ENCODE measurements at places on chromosomes 7 and 10.

DNA sequence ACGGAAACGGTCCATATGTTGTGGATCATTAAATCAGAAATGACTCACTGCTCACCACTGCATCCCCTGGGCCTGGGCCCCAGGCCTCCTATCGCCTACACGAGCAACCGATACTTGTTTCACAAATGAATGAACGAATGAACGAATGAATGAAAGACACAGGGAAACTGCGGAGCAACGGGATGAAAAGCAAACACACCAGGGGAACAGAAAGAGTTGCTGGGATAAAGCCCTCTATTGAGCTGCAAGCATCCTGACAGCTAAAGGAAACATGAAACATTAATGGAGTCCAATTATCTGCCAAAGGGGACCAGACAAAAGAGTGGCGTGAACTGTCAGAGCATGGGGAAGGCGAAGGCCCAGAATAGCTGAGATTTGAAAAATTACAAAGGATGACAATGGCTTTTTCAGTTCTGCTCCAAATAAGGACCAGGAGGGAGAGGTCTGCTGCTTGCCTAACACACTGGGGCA lies 92.1 kb downstream of the GRB10 start:
- DNase-seq = no peak

- DNase-seq = no peak
Observed at GRCh38 chr7:120993553-120994191, 5.2 kb downstream of the CPED1 start.

DNA sequence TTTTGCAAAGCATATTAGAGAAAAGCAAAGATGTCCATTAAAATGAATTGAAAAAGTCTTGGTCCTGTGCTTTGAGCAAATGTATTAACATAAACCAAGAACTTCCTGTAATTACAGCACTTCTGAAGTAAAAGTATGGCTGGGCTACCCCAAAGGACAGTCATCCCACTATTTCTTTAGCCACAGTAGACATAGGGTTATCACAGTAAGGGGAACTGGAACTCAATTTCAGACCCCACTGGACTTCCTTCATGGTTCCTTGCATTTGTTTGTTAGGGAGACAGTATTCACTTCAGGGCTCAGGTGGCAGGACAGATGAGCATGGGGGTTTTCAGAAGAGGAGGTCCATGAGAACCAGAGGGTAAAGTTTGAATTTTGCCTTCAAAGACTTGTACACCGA lies 203.1 kb upstream of the PDE1C start:
- DNase-seq = no peak

- peak; percentile 53 for DNase-seq
Observed at GRCh38 chr10:11684717-11685645, 57.2 kb upstream of the ECHDC3 start.

GRCh38 chr7:142131439-142132185 lies 20.1 kb downstream of the MGAM2 start:
- DNase-seq = no peak

DNA sequence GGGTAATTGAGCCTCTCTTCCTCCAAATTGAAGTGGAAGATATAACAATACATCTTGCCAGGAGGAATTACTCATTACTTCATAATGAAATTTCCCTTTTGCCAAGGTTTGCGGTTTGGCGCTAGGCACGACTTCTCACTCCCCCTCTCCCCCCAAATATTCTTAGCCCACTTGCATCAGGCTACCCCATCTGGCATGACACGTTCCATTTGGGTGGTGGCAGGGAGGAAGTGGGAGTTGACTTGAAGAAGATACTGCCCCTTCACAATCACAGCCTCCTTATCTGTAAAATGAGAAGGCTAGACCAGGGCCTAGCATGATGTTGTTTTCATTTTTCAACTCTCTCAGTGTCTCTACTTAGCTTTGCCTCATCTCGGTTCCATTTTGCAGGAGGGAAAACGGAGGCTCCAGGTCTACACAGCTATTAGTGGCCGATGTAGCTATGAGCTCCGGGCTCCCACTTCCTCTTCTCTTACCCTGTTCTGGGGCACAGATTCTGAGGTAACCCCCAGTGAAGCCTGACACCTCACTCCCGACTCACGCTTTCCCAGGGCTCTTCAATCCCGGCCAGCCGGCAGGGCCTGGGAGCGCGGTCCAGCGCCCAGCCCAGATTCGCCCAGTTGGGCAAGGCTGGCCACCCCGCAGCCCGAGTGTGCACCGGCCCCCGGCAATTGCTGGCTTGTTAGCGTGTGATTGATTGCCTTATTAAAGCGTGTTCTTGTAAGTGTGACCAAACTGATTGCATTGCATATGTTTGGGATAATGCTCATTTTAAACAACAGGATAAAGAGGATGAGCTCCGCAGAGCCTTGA lies 6.5 kb downstream of the EVX1 start:
- DNase-seq = no peak

GRCh38 chr10:103804871-103805270 lies 50.5 kb downstream of the SH3PXD2A start:
- no peak for DNase-seq

GRCh38 chr7:44154703-44155102 lies 13.6 kb upstream of the MYL7 start:
- no peak for DNase-seq

GRCh38 chr7:36639826-36640225 lies 84.5 kb downstream of the AOAH start:
- DNase-seq = peak; percentile 59

DNA sequence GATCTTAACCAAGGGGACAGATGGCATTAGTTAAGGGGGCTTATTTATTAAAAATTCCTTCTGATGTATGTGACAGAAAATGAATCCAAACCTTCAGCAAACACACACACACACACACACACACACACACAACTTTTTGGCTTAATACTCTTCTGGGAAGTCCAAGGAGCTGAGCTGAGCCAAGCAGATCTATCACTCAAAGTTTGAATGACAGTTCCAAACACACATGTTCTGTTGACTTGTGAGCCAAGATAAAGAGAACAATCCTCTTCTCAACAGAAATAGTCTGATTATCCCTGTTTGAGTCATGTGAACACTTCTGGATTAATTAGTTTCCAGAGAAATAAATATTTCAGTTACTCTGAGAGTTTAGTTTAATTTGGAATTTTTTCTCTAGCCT lies 31.5 kb downstream of the KBTBD2 start:
- DNase-seq = no peak

- no peak for DNase-seq
Observed at GRCh38 chr10:48287417-48288391, 13.2 kb upstream of the FRMPD2 start.

GRCh38 chr7:120991161-120991560 lies 2.6 kb downstream of the CPED1 start:
- DNase-seq = no peak

- no peak for DNase-seq
Observed at GRCh38 chr10:71260622-71261325, 48.4 kb downstream of the UNC5B start.

GRCh38 chr7:43480581-43480980 lies 102.3 kb upstream of the STK17A start:
- DNase-seq = no peak

DNA sequence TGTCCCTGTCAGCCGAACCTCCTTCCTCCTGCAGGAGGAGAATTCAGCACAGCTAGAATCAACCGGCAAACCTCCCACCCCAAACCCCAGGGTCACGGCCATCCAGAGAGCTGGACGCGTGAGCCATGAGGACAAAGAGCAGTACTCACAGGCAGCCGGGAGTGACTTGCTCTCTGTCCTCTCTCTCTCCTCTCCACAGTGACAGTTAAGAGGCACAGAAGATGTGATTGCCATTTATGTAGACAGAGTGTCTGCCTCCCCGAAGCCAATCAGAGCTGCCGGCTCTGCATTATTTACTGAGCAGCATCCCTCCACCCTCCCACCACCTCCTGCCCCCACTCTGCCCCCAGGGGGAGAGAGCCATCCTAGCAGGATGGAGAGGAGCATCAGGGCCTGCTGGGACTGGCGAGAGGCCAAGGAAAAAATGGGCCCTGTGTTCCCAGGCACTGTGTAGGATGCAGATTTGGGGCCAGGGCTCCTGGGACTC lies 4.3 kb downstream of the DDC start:
- no peak for DNase-seq

DNA sequence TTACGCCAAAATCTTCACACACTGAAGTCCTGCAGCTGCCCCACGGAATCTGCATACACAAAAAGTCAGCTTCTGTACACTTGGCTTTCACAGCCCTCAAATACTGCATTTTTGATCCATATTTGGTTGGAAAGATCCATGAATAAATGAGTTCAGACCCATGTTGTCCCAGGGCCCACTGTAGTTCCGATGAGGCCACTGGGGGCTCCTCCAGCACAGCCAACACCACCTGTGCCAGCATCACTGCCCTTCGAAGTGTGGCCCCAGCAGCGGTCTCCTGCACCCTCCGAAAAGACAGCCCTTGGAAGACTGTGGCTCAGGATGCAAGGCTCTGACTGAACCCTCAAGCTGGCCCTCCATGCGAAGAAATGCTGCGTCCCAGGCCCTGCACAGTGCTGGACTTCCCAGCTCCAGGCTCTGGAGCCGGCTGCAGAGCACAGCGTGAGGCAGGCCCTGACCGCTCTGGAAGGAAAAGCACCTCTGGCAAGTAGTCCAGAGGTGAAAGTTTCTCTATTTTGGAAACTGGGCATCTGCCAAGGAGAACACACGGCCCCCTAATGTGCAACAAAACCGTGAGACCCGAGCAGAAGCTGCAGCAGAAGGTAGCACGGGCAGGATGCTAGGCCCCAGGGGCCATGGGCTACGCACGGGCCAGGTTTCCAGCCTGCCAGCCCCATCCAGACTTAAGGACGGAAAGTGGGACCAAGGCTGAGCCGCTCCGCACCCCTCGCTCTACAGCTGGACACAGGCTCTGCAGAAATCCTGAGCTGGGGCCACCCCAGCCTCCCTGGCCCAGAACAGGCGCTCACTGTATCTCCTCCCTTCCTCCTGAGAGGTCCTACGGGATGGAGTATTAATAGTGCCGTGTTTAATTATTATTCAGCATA lies 62.6 kb downstream of the PTPRN2 start:
- DNase-seq = no peak

DNA sequence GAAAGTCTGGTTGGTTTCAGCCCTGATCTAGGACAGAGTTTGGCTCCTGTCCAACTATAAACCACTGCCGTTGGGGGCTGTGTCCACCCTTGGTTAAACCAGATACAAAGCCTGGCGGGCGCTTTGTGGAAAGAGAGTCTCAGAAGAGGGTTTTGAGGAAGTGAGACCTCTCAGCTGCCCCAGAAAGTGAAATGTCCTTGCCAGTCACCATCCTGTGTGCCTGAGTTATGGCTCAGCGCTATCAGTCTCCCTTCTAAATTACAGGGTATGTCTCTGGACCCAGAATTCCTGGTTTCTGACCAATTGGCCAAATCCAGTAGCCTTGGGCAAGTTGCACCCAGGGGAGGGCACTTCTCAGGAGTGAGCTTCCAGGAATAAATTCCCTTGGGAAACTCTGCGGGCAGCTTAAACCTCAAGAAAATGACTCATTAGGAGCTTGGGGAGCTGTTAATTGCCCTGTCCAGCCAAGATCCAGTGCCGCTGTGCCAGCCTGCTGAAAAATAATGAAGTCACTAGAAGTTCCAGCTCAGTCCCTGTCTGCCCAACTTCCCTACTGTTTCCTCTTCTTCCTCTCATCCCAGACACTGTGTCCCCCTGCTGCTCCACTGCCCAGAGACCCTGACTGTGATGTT lies 66.7 kb upstream of the PDZD8 start:
- DNase-seq = no peak

GRCh38 chr10:91589015-91589657 lies 43.7 kb downstream of the PPP1R3C start:
- no peak for DNase-seq

DNA sequence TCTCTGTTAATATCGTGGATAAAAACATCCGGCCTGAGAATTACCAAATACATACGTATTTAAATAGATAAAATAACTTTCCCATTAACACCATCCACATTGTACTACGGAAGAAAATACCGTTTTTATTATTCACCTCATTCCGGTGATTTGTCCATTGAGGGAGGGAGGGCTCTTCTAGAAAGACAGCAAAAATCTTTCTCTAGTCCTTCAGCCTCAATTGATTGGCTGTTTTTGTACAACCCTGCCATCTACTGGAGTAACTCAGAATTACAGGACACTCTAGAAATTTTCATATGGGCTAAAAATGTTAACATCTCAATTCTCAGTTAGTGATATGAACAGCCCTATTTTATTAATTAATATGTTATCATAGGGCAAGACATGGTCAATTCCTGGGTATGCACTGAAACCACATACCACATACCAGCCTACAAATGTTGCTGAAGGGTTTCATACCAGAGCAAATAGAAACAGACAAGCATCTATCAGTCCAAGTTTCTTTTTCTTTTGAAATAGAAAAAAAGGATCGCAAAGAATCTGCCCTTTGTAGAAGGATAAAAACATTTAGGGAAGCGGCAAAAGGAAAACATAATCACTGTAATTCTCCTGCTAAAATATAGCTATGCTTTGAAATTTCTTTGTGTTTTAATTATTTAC lies 55.8 kb upstream of the CDCA7L start:
- peak; percentile 63 for DNase-seq

DNA sequence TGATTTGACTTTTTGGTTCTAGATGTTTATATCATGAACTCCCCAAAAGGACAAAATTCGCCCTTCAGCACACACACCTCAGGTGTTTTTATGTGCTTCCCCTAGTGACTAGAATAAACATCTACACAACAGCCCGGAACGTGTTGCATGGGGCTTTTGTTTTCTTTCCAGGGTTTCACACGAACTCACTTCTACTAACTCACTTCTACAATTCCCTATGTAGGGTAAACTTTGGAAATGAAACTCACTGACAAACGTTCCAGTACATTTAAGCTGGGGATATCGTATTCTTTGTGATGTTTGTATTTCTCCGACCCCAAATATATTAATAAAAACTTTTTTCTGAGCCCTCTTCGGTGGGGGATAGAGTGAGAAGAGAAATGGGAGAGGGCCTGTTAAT lies 1.4 kb downstream of the TRA2A start:
- peak; percentile 73 for DNase-seq

DNA sequence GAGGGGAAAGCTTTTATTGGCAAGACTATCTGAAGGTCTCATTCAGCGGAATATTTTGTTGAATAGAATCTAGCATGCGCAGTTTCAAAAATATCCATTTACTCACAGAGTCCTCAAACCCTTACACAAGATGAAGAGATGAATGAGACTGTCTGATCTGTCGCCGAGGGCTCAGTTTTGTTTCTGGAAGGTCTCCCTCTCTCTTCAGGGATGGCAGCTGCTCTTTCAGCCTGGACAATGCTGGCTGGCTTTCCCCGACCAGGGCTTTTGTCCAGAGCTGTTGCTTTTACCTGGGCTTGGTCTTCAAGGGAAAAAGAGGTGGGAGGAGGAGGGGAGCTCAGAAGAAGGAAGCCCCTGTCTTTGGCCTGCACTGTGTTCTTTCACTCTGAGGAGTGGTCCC lies 81.9 kb upstream of the BTBD16 start:
- no peak for DNase-seq

DNA sequence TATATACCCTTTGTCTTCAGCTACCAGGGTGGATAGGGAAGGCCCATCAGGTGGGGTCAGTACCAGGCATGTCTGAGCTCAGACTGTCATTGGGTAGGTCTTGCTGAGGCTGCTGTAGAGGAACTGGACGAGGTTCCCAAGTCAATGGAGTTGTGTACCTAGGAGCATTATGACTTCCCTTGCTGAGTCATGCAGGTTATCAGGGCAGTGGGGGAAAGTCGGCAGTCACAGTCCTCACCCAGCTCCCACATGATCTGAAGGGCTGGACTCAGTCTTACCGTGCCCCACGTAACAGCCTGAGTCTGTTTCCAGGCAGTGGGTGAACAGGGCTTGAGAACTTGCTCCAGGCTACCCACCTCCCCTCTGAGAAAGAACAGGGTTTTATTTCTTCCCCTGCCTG lies 260.8 kb upstream of the COBL start:
- DNase-seq = no peak

GRCh38 chr7:150978126-150978789 lies at the start of gene KCNH2:
KCNH2 (minus strand) TSS chr7:150978321; CDS start chr7:150977913, 408 bp downstream.
- DNase-seq = peak; percentile 53
